ENCODE measurements at places on chromosomes 11 and 22. TPM values are rescaled to one million over a fixed set of nuclear protein-coding genes. Genes with fewer than 3 reads are reported as not detected.

- DNase-seq = no peak
- no peaks in the 10 kb centered on the region for H3K4me1 ChIP-seq
- no peaks in the 10 kb centered on the region for H3K36me3 ChIP-seq
- no peak overlapping the region for H3K4me3 ChIP-seq
- H3K27me3 ChIP-seq = no peaks in the 10 kb centered on the region
Observed at GRCh38 chr22:25051983-25052710, 99.6 kb downstream of the KIAA1671 start.

DNA sequence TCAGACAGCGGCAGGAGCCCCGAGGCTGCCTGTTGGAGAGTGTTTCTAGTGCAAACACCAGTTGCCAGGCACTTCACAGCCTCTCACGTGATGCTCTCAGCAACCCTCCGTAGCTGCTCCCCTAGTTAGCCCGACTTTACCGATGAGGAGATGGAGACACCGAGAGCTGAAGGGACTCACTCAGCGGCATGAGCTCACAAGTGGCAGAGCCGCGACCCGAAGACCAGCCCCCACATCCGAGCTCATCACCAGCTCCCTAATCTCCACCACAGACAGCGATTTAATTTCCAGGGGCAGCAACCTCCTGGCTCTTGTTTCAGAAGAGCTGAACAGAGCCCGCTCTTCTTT, 28.7 kb upstream of the RTL6 start:
- peaks cover 22% of the 10 kb centered on the region for H3K4me1 ChIP-seq
- H3K27ac ChIP-seq = no peak overlapping the region
- H3K4me3 ChIP-seq = no peak overlapping the region
- no peak for DNase-seq
- no peaks in the 10 kb centered on the region for H3K36me3 ChIP-seq

GRCh38 chr11:27688076-27688475, 12.2 kb downstream of the BDNF start:
- no peak overlapping the region for H3K4me3 ChIP-seq
- no peak overlapping the region for H3K27ac ChIP-seq
- DNase-seq = no peak
- H3K36me3 ChIP-seq = peaks cover 29% of the 10 kb centered on the region
- no peaks in the 10 kb centered on the region for H3K4me1 ChIP-seq

DNA sequence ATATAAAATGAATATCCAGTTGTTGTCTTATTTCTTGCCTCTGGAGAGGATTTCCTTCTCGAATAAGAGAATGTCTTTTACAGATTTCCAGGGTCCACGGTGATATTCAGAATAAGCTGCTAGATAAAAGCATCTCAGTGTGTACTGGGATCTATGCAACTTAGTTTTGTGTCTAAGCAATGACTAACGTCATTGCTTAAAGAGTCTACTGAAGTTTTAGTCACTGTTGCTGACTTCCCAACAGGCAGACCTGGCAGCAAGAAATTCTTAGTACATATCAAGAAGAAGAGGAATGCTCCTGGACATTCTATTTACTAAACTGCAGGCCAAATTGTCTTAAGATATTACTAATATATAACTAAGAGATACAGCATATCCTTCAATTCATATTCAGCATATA, 70.3 kb downstream of the SOX6 start:
- no peaks in the 10 kb centered on the region for H3K36me3 ChIP-seq
- no peak overlapping the region for H3K27ac ChIP-seq
- H3K4me1 ChIP-seq = no peaks in the 10 kb centered on the region

Gene SLC22A6
- total RNA-seq = not detected

GRCh38 chr11:10592331-10592730, 23.9 kb upstream of the LYVE1 start:
- H3K36me3 ChIP-seq = no peaks in the 10 kb centered on the region
- no peak for DNase-seq
- H3K4me3 ChIP-seq = no peak overlapping the region
- peak overlapping the region; percentile 99 for H3K27ac ChIP-seq
- peaks cover 32% of the 10 kb centered on the region for H3K4me1 ChIP-seq

- H3K27ac ChIP-seq = peak overlapping the region; percentile 30
- peaks cover 14% of the 10 kb centered on the region for H3K36me3 ChIP-seq
- H3K4me1 ChIP-seq = peaks cover 23% of the 10 kb centered on the region
- H3K27me3 ChIP-seq = no peaks in the 10 kb centered on the region
- no peak for DNase-seq
Observed at GRCh38 chr22:31210556-31211421, 1.3 kb upstream of the LIMK2 start.

Gene MYO7A
- total RNA-seq = not detected

DNA sequence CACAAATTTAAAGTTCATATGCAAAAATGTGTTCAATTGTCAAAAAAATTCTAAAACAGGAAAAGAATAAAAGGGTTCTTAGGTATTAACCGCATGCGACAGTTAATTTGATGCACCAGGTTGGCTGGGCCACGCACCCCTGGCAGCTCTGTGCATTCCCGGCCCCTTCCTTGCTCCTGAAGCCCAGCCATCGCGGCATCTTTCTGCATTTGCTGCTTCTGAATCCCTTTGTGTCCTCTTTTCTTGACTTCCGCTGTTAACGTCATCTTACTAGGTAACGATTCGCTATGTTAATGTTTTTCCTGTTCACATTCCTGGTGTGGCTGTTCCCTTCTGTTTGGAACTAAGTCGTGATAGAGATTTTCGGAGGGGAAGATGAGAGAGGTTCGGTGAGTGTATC, 7.9 kb upstream of the KLHDC7B start:
- H3K27me3 ChIP-seq = no peaks in the 10 kb centered on the region
- H3K4me3 ChIP-seq = no peak overlapping the region
- no peaks in the 10 kb centered on the region for H3K36me3 ChIP-seq
- DNase-seq = no peak
- peaks cover 21% of the 10 kb centered on the region for H3K4me1 ChIP-seq

- no peaks in the 10 kb centered on the region for H3K36me3 ChIP-seq
- H3K27me3 ChIP-seq = no peaks in the 10 kb centered on the region
- H3K4me1 ChIP-seq = peaks cover 4% of the 10 kb centered on the region
Observed at GRCh38 chr11:76639621-76640020, 30.9 kb downstream of the LRRC32 start.

DNA sequence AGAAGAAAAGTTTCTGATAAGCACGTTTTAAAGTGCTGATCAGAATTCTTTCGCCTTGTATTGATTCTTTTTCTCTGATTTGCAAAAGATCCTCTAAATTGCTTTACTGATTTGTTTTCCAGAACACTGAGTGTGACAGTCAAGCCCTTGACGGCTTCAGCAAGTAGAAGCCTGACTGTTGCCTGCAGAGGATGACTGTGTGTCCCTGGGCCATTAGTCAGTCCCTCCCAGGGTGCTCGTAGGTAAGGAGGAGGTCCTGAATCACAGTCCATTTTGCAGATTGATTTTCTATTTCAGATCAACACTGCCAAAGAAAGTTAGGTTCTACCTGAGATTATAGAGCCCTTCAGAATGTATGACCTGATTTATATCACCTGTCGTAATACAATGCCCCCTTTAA, 38.6 kb upstream of the POGLUT3 start:
- H3K36me3 ChIP-seq = no peaks in the 10 kb centered on the region
- H3K27ac ChIP-seq = no peak overlapping the region
- no peak overlapping the region for H3K4me3 ChIP-seq
- no peaks in the 10 kb centered on the region for H3K27me3 ChIP-seq

DNA sequence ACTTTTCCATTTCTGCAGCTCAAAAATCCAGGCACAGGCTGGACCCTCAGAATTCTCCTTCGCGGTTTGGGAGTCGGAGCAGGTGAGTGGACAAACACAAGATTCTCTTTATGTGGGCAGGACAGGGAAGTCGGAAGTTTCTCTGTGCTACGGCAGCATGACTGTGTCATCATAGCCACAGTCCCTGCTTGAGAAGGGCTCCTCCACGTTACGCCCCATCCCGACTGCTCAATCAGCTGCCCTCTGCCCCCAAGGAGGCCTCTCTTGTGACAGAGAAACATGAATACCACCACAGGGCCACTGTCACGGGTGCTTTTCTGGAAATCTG, 89.0 kb upstream of the SHISAL1 start:
- no peak overlapping the region for H3K27ac ChIP-seq
- no peaks in the 10 kb centered on the region for H3K36me3 ChIP-seq
- H3K4me1 ChIP-seq = no peaks in the 10 kb centered on the region

GRCh38 chr11:104583857-104584256, 314.4 kb downstream of the CASP12 start:
- H3K4me1 ChIP-seq = no peaks in the 10 kb centered on the region
- no peaks in the 10 kb centered on the region for H3K36me3 ChIP-seq
- no peak overlapping the region for H3K4me3 ChIP-seq
- no peak for DNase-seq
- H3K27ac ChIP-seq = no peak overlapping the region

- H3K27ac ChIP-seq = no peak overlapping the region
- DNase-seq = no peak
- no peaks in the 10 kb centered on the region for H3K27me3 ChIP-seq
- no peaks in the 10 kb centered on the region for H3K36me3 ChIP-seq
Observed at GRCh38 chr11:101840704-101841103, 74.1 kb upstream of the CEP126 start.

- H3K4me3 ChIP-seq = no peak overlapping the region
- no peak overlapping the region for H3K27ac ChIP-seq
- no peak for DNase-seq
- peaks cover 5% of the 10 kb centered on the region for H3K4me1 ChIP-seq
- H3K36me3 ChIP-seq = no peaks in the 10 kb centered on the region
Observed at GRCh38 chr11:2587976-2588748, 111.6 kb downstream of the KCNQ1OT1 start.

DNA sequence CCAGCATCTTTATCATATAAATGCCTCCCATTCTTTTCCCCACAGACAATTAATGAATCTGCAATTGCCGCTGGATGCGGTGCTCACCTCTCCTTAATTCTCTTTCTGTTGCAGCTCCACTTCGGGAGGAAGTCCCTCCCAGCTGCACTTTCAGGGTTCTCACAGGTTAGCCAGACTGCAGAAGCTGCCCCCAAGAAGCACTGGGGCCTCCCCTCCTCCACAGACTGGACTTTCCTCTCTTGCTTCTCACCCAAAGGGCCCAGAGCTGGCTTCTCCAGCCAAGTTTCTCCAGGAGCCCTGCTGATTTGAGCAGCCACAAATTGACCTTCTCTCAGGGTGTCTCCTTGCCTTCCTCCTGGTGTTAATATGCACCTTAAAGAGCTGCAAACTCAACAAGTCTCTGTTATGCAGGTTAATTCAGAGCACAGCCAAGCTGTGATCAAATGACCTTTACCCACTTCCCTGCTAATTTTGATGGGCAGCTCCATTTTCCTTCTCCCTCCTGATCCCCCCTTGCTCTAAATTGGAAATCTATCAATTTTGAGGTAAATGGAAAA, 298.9 kb downstream of the BUD13 start:
- H3K27ac ChIP-seq = no peak overlapping the region
- H3K36me3 ChIP-seq = no peaks in the 10 kb centered on the region
- H3K4me3 ChIP-seq = no peak overlapping the region

- H3K4me1 ChIP-seq = no peaks in the 10 kb centered on the region
- no peaks in the 10 kb centered on the region for H3K36me3 ChIP-seq
- H3K4me3 ChIP-seq = no peak overlapping the region
Observed at GRCh38 chr11:61120706-61121191, 18.5 kb downstream of the CD5 start.

DNA sequence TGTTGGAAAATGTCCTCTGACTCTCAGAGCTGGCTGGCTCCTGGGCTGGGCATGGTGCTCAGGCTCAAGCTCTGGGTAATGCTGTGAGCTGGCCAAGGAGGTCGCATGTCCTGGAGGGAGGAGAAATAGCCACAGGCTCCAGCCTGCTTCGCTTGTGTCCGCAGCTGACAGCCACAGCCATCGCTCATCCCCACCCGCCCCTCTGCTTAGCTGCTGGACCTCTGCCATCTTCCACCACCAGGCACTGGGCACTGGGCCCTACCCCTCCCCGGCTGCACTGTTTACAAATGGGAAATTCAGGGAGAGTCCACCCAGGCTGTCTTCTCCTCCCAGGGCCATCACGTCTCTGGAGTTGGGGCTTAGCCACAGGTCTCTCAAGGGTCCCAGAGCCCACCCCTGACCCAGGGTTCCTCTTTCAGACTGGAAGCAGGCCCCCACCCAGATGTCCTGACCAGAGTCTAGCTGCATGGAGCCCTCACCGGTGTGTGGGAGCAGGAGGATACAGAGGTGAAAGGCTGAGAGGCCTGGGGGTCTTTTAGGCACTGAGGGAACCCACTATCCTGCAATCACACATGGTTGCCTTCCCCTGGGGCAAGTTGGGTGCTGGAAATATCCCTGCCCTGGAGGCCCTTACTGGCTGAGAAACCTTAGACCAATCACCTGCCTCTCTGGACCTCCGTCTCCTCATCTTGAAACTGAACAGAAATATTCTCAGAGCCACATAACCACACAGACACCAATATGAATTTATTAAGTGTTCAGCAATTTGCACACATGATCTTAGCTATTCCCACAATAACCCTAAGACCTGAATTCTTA, 62.7 kb downstream of the CD82 start:
- DNase-seq = peak; percentile 59
- no peak overlapping the region for H3K27ac ChIP-seq
- H3K4me1 ChIP-seq = no peaks in the 10 kb centered on the region
- no peak overlapping the region for H3K4me3 ChIP-seq

DNA sequence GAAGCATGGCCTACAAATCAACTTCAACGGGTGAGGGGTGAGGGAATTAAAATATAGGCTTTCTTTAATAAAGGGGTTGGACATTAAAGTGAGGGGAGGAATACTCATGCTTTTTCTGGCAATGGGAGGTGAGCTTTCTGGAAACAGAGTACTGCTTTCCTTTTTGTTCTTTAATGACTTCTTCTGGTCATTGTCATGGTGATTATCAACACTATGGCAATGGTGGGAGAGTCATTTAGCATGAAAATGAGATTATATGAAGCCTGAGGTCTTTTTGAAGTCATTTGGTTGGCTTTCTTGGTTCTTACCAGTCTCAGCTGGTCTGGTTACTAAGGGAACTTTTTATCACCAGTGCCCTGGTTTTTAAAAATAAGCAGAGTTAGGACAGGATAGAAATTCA, 475.8 kb upstream of the LRRC4C start:
- H3K36me3 ChIP-seq = no peaks in the 10 kb centered on the region
- H3K27me3 ChIP-seq = no peaks in the 10 kb centered on the region
- no peaks in the 10 kb centered on the region for H3K4me1 ChIP-seq
- no peak overlapping the region for H3K27ac ChIP-seq

Gene ISX
- total RNA-seq = not detected

DNA sequence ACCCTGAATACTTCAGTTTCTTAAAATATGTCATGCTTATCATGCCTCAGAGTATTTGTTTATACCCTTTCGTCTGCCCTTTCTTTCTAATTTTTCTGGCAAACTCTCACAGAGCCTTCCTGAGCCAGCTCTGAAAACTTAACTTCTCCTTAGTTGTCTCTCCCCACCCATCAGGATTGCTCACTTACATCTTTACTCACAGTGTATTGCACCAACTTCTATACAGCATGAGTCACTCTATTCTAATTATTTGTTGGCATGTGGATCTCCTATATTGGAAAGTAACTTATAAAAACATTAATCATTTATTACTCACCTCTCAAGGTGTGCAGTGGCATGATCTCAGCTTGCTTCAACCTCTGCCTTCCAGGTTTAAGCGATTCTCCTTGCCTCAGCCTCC, 114.9 kb downstream of the FANCF start:
- H3K27ac ChIP-seq = no peak overlapping the region
- H3K4me3 ChIP-seq = no peak overlapping the region
- H3K27me3 ChIP-seq = no peaks in the 10 kb centered on the region

Gene TTC17
- total RNA-seq = 98.5 TPM

Gene MICAL2
- 42.8 TPM for total RNA-seq

Gene RFPL2
- not detected for total RNA-seq

Measured in SJSA1 (cell line).